ENCODE measurements at places on chromosomes 1 and 21.

DNA sequence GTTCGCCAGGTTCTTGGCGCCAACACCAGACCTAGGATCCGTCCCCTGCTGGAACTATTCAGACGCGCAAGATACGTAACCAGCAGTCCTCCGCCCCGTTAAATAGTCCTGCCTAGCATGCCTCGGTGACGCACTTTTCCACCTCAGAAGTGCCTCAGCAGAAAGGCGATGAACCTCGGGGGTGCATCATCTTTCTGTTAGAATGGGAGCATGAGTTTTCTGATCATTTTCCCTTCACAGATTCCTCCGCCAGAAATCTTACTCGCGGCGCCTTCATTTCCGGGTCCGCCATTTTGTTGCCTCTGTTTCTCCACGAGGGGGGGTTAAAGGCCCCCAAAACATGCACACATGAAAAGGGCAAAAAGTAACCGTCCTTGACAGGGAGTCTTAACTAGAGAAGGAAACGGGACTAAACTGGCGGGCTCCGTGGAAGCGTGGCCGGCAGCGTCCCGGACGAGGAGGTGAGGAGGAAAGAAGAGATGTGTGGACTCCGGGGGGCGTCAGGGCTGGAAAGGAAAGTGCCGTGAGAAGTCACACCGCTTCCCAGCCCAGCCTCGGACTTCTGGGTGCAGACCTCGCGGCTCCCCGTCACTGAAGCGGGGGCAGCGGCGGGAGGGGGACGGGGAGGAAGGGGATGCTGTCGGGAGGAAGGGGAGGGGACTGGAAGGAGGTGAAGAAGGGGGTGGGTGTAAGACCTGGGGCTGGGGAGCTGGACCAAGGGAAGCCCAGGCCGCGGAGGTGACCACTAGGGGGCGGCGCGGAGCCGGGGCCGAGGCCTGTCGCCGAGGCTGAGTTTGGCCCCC, at the start of gene GABPB2:
Gene GABPB2 (plus strand): TSS at position 288 of the 803 bp plus-strand sequence. CDS start 17,429 bp downstream, outside the sequence.
- peak; percentile 95 for DNase-seq

GRCh38 chr1:107894605-107895004, 70.4 kb downstream of the VAV3 start:
- DNase-seq, result peak; percentile 31

DNA sequence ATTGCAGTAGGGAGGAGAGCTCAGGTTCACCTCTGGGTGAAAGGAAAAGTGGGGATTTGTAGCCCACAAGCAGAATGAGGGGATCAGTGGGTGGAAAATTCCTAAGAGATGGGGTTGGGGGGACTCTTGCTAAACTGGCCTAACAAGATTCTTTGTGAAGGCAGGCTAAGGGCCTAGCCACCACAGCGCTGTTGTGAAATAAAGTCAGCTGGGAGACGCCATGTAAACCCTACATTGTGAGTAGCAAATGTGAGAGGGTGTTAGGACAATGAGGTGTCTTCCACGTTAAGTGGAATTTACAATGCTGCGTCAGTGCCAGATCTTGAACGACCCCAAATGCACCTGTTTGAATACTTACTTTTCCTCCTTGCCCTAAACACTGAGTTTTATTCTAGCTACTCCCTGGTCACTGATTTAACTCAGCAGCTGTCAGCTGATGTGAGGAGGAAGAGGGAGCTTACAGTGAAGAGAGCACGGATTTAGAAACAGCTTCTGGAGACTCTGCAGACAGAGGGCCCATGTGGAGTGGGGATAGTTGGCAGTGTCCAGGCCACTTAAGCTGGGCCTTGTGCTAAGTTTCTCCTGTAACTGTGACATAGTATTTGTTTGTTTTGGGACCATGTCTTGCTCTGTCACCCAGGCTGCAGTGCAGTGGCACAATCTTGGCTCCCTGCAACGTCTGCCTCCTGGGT, 17.3 kb downstream of the PDPN start:
- DNase-seq, result no peak

- no peak for DNase-seq
Measured at GRCh38 chr1:57238233-57238781, 185.6 kb downstream of the DAB1 start.

- DNase-seq, result no peak
Measured at GRCh38 chr1:58571616-58572015, 5.4 kb downstream of the TACSTD2 start.

DNA sequence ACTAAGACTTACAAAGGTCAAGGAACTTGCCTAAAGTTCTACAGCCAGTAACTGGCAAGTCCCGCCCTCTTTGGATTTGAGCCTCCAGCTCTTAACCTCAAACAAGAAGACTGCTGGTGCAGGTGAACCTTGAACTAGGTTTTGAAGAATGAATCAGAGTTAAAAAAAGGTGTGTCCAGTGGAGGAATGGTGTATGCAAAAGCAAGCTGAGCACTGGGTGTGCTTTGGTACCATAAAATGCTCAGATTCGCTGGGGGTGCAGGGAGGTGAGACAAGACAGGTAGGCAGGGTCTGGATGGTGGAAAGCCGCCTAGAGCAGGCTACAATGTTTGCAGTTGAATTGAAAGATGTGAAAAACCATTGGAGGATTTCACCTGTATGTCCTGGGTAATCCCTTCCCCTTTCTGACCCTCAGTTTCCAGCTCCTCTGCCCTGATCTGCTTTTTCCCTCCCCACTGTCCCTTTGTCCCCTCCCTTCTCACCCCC, 39.8 kb downstream of the FOXD2 start:
- DNase-seq, result no peak

- DNase-seq, result peak; percentile 13
Measured at GRCh38 chr1:86224651-86225310, 68.2 kb upstream of the COL24A1 start.

DNA sequence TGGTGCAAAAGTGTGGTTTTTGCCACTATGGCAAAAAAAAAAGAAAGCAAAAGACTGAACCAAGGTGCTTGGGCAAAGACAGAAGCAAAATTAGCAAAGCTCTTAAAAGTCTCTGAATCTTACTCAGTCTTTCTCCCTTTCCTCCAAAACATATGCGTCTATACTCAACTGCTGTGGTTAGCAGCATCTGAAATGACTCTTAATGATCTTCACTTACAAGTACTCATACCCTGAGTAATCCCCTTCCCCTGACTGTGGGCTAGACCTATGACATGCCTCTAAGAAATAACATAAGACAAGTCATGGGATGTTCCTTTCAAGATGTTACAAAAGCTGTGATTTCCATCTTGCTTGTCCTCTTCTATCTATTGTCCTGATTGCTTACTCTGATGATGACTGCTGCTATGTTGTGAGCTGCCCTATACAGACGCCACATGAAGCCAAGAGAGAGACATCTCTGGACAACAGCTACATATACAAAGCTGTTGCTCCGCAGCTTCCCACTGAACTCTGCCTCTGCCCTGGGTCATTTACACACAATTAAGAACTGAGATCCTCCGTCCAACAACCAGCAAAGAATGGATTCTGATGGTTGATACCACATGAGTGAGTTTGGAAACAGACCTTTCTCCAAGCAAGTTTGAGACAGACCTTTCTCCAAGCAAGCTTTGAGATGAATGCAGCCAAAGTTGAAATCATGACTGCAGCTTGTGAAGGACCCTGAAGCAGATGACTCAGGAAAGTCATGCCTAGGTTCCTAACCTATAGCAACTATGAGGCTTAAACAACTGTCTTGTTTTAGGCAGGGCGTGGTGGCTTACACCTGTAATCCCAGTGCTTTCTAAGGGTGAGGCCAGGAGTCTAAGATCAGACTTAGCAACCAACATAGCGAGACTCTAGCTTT, 55.2 kb downstream of the PUM1 start:
- no peak for DNase-seq

DNA sequence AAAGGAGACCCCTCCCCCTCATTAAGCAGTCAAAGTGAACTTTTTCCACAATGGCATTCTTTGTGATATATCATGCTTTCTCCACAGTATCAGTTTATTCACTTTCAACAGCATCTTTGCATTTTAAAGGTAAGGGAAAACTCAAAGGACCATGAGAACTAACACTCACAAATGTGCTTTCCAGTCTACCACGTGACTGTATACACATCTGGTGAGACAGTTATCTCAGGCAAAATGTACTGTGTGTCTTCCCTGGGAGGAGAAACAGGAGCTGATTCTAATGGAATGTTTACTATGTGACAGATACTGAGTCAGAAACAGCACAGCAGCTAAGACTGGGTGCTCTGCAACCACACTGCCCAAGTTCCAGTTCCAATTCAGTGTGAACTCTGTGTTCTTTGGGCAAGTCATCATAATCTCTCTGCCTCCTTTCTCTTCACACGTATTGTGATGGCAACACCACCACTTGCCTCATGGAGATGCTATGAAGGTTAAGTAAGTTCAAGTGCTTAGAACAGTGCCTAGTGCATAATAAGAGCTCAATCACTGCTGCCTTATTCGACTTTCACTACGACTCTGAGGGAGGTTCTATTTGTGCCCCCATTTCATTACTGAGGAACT, 79.0 kb downstream of the SLC45A1 start:
- no peak for DNase-seq

GRCh38 chr1:201350884-201351283, 26.6 kb downstream of the TNNT2 start:
- no peak for DNase-seq

- no peak for DNase-seq
Measured at GRCh38 chr1:60727552-60727951, 354.8 kb upstream of the NFIA start.

- DNase-seq, result peak; percentile 42
Measured at GRCh38 chr1:150551051-150551783, 2.0 kb downstream of the ADAMTSL4 start.

- DNase-seq, result no peak
Measured at GRCh38 chr1:36467700-36468455, 3.7 kb upstream of the MRPS15 start.

DNA sequence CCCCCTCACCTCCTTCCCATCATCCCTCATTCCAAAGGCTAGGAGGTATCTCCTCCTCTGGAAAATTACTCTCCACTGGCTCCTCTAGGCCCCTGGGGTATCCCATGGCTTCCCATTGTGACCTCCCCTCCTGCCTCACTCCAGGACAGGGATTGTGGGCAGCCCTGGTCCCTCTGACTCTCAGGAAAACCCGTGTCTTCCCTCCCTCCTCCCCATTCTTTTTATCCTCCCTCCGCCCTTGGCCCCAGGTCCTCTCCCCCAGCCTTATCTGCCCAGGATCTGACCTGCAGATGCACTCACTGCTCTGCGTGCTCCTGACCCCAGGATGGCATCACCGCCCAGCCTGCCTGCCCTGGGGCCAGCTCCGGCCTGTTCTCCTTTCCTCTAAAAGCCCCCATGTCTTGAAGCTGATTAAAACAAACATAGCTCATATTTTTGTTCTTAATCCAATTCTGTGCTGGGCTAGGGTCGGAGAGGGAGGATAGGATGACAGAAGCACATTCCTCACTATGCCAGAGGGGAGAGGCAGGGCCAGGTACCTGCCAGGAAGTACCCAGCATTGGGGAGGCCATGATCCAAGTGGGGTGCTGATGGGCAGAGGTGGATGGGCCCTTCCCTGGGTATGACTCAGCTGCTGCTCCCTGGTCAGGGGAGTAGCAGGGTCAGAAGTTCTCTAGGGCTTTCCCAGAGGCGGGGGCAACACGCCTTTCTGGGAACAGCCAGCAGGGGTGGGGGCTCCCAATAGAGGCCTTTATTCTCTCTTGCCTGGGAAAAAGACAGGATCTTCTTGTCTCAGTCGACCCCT, 13.8 kb upstream of the UBL4B start:
- DNase-seq, result no peak

DNA sequence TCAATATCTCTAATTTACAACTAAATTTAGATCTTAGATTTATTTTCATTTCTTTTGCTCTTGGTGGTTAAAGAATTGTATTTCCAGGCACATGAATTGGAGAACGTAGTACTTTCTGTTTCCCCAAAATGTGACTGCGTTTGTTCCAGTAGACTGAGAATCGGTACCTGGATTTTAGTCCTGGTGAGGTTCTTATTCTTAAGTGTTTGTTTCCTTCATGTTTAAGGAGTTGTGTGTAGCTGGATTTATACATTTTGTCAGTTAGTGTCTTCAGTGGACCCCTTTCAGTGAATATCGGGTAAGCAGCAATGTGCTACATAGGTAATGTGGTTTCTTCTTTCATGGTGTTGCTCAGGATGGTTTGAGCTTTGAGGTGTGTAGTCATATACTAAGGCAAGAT, 6.8 kb downstream of the MIER1 start:
- no peak for DNase-seq

DNA sequence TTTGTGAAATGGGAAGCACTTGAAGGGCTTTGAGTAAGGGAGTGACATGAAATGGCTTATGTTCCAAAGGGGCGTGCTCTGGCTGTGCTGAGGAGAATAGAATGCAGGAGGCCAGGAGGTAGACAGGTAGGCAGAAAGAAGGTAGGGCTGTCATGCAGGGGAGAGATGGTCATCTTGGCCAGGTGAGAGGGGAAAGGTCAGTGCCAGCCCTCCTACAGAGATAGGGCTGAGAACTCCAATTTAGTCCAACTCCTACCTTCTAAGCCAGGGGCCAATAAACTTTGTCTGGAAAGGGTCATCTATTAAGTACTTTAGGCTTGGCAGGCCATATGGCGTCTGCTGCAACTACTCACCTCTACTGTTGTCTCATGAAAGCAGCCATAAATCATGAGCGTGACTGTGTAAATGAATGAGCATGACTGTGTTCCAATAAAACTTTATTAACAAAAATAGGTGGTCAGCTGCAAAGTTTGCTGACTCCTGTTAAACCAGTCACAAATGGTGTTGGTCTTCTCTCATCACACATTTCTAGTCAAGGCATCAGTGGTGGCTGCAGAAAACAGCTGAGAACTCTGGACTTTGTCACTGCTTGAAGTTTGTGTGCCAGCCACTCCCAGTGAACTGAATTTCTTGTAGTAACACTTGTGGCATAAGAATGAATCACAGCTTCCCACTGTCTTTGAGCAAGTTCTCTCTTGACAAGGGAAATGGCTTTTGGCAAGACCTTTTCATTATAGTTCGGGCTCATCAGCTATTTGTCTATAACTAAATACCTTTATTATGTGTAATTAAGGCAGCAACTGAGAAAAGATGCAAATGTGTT, 32.0 kb upstream of the CD2 start:
- DNase-seq, result no peak

DNA sequence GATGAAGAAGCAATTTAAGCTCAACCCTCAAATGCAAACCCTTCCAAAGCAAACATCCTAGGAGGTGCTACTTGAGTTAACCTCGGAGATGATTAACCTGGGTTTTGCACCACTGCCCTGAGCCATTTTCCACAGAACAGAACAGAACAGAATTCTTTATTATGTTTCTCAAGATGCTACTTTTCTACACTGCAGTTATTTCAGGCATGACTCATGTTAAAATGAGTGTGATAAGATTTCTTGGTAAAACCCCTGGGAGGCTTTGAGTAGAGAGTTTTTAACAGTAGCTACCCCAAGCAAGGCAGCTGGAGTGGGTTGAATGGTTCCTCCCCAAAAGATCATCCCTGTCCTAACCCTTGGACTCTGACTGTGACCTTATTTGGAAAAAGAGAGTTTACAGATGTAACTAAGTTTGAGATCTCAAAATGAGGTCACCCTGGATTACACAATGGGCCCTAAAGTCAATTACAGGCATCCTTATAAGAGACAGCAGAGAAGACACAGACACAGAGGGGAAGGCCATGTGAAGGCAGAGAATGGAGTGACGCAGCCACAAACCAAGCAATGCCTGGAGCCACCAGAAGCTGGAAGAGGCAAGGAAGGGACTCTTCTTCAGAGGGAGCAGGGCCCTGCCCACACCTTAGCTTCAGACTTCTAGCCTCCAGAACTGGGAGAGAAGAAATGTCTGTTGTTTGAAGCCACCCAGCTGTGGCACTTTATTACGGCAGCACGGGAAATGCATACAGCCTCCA, 153.4 kb downstream of the ETS2 start:
- DNase-seq, result peak; percentile 85
